Naive thymus-derived CD4-positive, alpha-beta T cell (primary cell): ENCODE measurements at places on chromosomes 3 and 15. TPM values are rescaled to one million over a fixed set of nuclear protein-coding genes. Genes with fewer than 3 reads are reported as not detected.

DNA sequence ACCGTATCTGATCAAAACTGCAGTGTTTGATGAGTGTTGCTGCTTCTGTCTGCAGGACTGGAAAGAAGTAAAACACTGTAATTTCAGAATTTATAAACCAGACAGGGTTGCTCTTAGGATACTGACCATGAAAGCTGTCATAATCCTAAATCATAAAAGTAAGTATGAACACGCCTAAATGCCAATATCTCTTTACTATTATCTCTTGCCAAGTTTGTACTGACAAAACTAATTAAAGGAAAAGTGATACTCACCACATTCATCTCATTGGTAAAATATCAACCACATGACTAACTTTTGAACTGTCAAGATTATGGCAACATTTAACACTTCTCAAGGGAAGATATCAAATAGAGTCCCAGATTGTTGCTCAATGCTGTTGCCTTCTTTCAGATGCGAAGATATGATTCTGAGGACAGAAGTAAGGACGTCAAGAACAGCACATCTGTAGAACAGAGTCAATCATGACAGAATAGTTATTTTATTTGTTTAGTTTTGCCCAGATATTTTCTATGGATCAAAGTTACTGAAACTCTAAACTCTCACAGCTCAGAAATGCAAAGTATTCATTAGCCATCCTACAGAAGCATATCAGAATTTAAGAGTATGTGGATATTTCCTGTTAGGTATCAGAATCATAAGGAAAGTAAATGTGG lies 61.4 kb upstream of the COL8A1 start:
- DNase-seq: no peak
- H3K4me3 ChIP-seq: no peak overlapping the region
- no peak overlapping the region for H3K27ac ChIP-seq
- no peaks in the 10 kb centered on the region for H3K27me3 ChIP-seq
- H3K36me3 ChIP-seq: no peaks in the 10 kb centered on the region

- no peaks in the 10 kb centered on the region for H3K27me3 ChIP-seq
- H3K27ac ChIP-seq: no peak overlapping the region
- H3K4me1 ChIP-seq: no peaks in the 10 kb centered on the region
- DNase-seq: no peak
- no peak overlapping the region for H3K4me3 ChIP-seq
These were observed 64.2 kb downstream of the FAM43A start for GRCh38 chr3:194749631-194750490.

DNA sequence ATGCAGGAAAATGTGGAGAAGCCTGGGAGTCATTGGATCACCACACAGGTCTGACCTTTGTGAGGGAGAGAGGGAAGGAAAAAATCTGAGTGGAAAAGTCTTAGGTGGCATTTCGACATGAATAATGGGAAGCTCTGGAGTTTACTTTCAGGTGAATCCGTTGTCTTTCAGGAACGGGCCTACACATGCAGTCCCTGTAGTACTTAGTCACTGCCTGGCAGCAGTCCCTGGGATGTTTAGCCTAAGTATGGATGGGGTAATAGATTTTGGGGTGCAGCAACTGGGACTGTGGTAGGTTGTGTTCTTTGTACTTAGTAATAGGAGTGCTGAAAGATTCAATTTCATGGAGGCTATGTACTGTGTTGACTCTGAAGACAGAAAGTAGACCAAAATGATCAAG lies 227.5 kb upstream of the EPHA3 start:
- H3K4me3 ChIP-seq: no peak overlapping the region
- H3K4me1 ChIP-seq: no peaks in the 10 kb centered on the region
- no peak for DNase-seq

The LHFPL4 gene
- total RNA-seq: not detected

GRCh38 chr3:60000311-60001105 lies 950.7 kb upstream of the CFAP20DC start:
- no peaks in the 10 kb centered on the region for H3K27me3 ChIP-seq
- no peak for DNase-seq
- no peaks in the 10 kb centered on the region for H3K36me3 ChIP-seq
- H3K4me3 ChIP-seq: no peak overlapping the region
- H3K4me1 ChIP-seq: peaks cover 79% of the 10 kb centered on the region

The P2RY1 gene
- 0.14 TPM for total RNA-seq

DNA sequence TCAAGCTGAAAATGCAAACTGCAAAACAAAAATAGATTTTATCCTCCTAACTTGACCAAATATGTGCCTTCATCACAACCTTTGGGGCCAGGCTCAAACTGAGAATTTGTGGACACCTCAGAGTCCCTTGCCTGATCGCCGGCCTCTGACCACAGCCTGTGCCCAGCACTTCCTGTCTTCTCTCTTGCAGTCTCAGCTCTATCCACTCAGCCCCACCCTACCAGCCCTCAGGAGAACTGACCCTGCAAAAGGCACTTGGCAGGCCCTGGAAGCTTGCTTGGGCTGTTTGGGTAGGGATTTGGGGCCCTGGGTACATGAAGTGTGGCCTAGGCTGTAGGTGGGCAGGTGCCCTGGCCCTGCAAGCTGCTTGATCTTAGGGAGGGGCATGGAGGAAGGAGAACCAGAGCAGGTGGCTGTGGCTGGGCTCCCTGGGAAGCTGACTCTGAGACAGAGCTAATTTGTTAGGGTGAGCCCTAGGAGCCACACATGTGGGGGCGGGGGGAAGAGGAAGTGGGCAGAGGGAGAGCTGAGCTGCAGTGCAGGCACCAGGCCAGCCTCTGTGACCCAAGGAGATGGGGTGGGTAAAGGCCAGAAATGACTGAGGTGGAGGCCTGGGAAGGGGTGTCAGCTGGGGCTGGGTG lies 8.6 kb downstream of the CLEC3B start:
- no peak overlapping the region for H3K4me3 ChIP-seq
- peaks cover 9% of the 10 kb centered on the region for H3K4me1 ChIP-seq
- H3K27ac ChIP-seq: no peak overlapping the region
- H3K36me3 ChIP-seq: no peaks in the 10 kb centered on the region

DNA sequence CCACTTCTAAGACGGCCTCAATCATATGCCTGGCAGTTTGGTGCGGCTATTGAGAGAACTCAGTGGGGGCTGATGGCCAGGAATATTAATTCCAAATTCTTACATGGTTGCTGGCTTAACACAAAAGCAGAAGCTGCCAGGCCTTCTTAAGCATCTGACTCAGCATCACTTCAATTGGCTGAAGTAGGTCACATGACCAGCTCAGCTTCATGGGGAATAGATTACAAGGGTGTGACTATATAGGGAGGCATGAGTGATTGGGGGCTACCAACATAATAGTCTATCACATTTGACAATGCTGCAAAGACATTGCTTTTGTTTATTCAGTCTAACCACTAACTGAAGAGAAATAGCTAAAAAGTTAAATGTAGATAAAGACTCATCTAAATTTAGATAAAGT lies 101.6 kb upstream of the ANKRD28 start:
- no peak overlapping the region for H3K4me3 ChIP-seq
- no peaks in the 10 kb centered on the region for H3K27me3 ChIP-seq
- no peaks in the 10 kb centered on the region for H3K4me1 ChIP-seq
- H3K27ac ChIP-seq: no peak overlapping the region
